ENCODE measurements at places on chromosomes 7 and 10. TPM values are rescaled to one million over a fixed set of nuclear protein-coding genes. Genes with fewer than 3 reads are reported as not detected.
A peak's percentile ranks its signal among the peaks of the same experiment; 100 is the strongest.

DNA sequence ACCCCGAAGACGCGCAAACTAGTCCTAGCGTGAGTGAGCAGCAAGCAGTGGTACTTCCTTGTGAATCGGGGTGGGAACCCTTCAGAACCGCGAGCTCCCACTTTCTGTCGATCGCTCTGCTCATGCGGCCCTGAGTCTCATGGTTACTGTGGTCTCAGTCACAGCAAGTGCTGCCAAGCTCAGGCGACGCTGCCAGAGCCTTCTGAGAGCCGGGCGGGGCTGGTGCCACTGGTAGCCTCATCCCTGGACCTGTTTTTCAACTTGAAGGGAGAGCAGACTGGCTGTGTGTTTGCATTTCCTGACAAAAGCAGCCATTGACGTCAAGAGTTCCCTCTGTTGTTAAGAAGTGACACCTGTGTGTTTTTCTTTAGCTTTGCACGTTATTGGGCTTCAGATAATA lies 32.9 kb upstream of the BHLHA15 start:
- no peak for DNase-seq

GRCh38 chr7:82081644-82082224 lies 311.9 kb upstream of the HGF start:
- DNase-seq, result no peak

PGAM2 gene
- not detected for total RNA-seq

DNA sequence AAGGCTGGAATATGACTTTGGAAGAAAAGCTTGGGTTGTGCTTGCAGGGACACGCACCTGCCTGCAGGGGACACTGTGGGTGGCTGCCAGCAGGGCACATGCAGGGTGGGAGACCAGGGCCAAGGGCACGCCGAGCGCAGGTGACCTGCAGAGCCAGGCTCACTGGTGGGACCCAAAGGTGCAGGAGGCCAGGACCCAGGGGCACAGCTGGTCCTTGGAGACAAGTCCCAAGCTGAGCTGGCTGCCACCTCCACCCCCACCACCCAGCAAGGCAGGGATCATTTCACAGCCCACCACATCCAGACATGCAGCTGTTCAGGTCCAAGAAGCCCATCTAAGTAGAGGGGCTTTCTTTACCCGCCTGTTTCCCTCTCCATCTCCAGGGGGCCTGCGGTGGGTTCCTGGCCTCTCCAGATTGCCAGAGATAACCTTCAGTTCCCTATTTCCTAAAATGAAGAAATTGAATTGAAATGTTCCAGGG lies 13.8 kb upstream of the CLIP2 start:
- DNase-seq, result no peak

GRCh38 chr7:40969641-40970040 lies 733.2 kb downstream of the INHBA start:
- DNase-seq, result no peak

SPDYE11 gene
- total RNA-seq, result not detected

IFIT1B gene
- not detected for total RNA-seq

IRF5 gene
- total RNA-seq, result 2.9 TPM

ITPRID1 gene
- total RNA-seq, result not detected

GRCh38 chr10:8453587-8453986 lies 399.1 kb downstream of the GATA3 start:
- no peak for DNase-seq

DNA sequence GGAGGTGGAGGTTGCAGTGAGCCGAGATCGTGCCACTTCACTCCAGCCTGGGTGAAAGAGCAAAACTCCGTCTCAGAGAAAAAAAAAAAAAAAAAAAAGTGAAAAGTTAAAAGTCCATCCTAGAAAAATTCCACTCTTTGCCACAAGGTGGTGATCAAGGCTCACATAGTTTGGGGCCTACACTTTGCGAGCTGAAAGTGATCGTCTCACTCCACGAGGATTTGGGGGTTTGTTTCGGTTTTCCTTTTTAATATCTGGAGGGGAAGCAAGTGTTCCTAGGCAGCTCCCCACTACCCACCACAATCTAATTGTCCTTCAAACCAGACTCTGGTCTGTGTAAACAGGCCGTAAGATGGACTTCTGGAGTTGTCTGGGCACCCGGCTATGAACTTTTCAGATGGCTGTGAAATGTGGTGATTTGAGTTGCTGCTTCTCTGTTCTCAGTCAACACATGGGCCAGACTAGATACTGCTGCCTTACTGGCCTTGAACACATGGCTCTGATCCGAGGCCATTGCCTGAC lies 27.1 kb downstream of the PRLHR start:
- DNase-seq, result peak; percentile 59

Data from HepG2 (cell line).